Calu3 (cell line): ENCODE measurements at places on chromosomes 6 and 20.
A peak's percentile ranks its signal among the peaks of the same experiment; 100 is the strongest.

- no peak for DNase-seq
Measured at GRCh38 chr6:143233554-143234285, 173.0 kb downstream of the AIG1 start.

- no peak for DNase-seq
Measured at GRCh38 chr6:40362859-40363258, 224.3 kb downstream of the LRFN2 start.

- no peak for DNase-seq
Measured at GRCh38 chr6:132214716-132215115, 186.6 kb downstream of the MOXD1 start.

DNA sequence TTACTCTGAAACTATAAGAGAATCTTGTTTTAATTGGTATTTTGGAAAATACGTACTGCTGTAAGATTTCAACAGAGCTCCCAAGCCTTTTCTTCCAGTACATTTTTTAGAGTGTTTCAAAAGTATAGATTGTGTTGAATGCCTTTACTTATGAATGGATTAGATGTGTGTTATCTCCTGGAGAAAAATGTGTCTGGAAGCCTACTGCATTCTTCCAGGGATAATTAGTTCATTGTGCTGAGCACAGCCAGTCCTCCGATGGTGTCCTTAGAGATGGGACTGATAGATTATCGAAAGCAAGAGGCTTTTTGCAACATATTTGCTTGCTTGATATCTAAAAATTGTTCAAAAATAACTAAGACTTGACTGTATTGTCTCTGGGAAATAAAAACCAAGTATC lies 114.2 kb downstream of the PLEKHG1 start:
- no peak for DNase-seq

DNA sequence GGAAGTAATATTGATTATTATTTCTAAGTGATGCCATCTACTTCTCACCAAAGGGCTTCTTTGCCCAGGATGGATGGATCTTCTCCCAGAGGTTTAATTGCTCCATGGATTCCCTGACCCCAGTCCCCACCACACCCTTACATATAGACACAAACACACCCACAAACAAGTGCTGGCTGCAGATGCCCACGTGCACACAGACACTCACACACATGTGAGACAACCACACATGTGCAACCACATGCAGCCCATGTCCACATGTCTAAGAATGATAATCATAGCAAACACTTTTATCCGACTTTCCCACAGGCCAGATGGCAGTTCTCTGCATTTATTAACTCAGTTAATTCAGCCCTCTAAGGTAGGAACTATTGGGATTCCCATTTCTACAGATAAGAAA lies 44.2 kb downstream of the MAFB start:
- no peak for DNase-seq

DNA sequence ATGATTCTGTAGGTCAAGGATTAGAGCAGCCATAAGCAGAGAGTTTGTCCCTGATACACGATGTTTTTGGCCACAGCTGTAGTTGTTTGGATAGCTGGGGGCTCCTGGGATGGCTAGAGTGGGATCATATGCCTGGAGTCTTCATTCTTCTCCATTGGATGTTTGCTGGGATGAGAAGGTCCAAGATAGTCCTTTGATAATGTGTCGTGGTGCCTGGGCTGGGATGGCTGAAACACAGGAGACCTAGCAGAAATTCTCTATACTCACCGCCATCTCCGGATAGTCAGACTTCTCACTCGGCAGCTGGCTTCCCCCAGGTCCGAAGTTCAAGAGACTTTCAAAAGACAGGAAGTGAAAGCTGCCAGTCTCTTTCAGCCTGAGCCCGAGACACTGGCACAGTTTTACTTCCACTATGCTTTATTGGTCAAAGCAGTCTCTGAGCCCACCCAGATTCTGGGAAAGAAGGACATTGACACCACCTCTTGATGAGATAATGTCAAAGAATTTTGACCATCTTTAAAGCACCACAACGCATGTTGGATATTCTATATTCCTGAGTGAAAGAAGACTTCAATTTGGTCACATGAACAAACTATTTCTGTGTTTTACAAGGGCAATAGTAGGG lies 16.0 kb downstream of the MARCKS start:
- peak; percentile 64 for DNase-seq

DNA sequence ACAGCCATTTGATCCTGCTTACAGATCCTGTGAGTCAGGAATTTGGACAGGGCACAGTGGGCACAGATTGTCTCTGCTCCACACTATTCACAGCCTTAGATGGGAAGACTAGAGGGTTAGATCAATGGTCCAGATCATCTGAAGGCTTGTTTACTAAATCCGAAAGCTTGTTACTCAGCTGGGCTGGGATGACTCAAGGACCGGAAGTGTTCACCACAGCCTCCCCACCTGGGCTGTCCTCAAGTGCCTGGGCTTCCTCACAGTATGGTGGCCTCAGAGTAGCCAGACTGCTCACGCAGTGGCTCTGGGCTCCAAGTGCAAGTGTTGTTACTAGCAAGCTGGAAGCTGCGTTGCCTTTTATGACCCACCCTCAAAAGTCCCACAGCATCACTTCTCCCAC lies 75.4 kb upstream of the INSM1 start:
- DNase-seq: no peak

- DNase-seq: no peak
Measured at GRCh38 chr20:55103188-55103587, 627.8 kb downstream of the DOK5 start.

DNA sequence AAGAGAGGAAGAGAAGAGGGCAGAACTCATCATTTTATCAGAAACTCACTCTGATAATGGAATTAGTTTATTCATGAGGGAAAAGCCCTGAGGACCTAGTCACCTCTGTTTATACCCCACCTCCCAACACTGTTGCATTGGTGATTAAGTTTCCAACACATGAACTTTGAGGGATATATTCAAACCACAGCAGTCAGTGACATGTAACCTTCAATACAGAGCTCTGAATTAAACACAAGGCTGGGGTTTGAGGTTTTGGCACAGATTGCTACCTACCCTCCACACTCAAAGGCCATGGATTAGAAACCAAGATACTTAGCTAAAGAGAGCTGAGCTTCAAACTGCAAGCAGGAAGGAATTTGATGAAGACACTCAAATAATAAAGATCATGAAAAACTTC lies 48.5 kb upstream of the MOCS1 start:
- DNase-seq: no peak

GRCh38 chr6:109118337-109118736 lies 23.0 kb downstream of the CEP57L1 start:
- no peak for DNase-seq

DNA sequence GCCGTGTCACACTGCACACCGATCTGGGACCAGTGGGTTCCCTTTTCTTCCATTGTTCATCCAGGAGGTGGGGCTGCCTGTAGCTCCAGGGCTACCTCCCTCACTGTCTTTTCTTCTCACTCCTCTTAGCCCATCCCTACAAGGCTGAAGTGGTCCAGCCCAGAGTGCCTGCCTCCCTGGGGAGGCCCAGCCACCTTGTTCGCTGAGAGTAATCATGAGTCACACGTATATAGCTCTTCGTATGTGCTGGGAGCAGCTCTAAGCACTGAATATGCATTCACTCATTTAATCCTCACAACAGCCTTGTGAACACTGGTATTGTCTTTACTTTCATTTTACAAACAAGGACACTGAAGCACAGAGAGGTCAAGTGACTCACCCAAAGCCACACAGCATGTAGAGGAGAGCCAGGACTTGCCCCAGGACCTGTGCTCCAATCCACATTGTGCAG lies 14.7 kb upstream of the CCDC167 start:
- DNase-seq: no peak

DNA sequence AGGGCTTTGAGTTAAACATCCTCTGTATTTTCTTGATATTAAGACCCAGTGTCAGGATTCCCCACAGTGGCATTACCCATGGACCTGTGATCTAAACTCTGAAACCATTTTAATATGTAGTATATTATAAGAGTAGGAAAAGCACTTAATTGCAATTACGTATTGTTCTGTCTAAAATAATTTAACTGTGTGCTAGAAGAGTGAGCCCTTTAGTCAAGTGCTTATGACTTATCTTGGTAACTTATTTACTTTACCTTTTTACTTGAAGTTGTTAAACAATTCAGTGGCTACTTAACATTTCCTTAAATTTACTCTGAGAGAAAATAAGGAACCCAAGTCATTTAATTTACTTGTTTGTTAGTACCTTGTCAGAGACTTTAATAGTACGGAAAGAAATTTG lies 173.6 kb downstream of the CDKAL1 start:
- no peak for DNase-seq

DNA sequence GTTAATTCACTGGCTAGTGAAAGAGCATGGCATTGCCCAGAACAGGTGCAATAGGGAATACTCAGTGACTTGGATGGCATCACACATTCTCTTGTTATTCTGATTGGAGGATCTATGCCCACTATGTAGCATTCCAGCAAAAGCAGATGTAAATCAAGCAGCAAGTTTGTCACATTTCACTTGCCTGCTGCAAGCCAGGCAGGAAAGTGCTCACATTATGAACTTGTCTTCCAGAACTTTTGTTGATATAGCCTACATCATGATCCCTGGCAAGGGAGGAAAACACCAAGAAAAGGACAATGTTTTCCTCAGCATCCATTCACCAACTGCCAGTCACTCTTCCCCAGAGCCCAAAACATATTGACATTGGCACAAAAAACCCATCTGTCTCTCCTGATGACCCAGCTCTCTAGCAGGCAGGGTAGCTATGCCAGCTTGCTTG lies 77.8 kb downstream of the ARHGAP18 start:
- no peak for DNase-seq

DNA sequence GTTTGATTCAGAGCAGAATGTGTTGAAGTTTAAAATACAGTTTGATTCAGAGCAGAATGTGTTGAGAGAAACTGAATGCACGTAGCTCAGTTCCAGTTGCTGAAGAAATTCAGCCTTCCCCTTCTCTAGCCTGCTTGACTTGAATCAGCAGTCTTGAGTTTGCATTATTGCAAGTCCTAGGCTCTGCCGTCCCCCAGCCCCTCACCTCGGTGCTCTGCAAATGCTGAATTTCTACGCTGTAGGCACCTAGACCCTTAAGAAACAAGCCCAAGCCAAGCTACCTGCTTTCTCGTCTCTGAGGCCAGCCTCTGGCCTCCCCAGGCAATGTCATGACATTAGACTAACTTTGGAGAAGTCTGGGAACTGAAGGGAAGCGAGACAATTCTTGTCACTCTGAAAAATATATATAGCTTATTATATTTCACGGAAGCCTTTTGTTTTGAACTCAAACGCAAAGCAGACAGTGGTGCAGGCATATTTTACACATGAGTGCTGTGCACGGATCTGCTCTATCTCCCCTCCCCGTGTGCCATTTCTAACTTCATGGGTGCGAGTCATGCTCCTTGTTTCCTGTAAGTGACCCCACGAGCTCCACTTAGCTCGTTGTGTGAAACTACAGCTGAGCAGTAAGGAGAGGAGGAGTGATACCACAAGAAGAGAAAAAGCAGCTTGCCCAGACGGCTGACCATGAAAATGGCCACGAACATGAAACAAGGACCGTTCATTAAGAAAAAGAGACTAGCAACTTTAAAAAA lies 71.4 kb upstream of the DUSP22 start:
- DNase-seq: no peak

DNA sequence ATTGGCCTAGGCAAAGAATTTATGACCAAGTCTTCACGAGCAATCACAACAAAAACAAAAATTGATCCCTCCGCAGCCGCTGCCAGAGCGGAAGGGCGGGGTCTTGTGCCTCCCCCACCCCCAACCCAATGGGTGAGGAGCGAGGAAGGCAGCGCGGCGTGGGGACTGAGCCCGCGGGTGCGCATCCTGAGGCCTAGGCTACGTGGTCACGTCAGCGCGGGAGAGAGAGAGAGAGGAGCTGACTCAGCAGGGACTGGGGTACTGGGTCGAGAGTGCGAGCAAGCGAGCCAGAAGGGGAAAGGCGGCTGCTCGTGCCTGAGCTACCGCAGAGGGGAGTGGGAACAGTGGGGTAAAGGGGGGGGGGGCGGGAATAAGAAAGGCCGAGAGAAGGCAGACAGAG lies 90.1 kb upstream of the FERMT1 start:
- DNase-seq: no peak

- DNase-seq: no peak
Measured at GRCh38 chr20:37310951-37311350, 21.5 kb downstream of the MANBAL start.

DNA sequence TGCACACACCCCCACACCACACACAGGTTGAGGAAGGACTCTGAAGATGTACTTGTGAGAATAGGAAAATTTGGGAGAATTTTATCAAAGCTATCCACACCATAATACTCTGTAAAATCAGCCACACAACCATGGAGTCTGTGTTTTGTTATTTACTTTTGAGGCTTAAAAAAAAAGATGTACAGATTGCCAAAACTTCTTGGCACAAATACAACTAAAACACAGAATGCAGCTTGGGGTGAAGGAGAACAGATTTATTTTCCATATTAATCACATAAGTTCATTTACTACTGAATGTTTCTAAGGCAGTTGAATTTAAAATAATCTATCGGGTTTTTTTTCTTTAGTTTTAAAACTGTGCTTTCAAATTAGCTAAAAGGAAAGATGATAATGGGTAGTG lies 32.8 kb upstream of the KCNQ5 start:
- DNase-seq: no peak

- DNase-seq: peak; percentile 50
Measured at GRCh38 chr6:33840048-33840926, 36.5 kb upstream of the MLN start.

- DNase-seq: no peak
Measured at GRCh38 chr20:4881006-4881730, 120.1 kb downstream of the SLC23A2 start.

- peak; percentile 53 for DNase-seq
Measured at GRCh38 chr6:99241905-99242534, 107.5 kb downstream of the FAXC start.

DNA sequence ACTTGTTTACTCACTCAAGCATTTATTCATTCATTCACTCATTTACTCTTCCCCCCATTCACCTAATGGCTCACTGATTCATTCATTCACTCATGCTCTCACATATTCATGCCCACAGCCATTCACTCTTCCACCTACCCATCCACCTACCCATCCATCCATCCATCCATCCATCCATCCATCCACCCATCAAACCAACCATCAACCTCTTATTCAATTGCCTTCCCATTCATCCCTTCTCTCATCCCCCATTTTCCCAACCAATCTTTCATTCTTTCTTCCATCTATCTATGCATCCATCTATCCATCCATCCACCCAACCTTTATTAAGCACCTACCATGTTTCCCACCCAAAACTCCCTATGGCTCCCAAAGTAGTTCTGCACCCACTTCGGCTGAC lies 1.6 kb upstream of the ARHGAP40 start:
- DNase-seq: no peak

DNA sequence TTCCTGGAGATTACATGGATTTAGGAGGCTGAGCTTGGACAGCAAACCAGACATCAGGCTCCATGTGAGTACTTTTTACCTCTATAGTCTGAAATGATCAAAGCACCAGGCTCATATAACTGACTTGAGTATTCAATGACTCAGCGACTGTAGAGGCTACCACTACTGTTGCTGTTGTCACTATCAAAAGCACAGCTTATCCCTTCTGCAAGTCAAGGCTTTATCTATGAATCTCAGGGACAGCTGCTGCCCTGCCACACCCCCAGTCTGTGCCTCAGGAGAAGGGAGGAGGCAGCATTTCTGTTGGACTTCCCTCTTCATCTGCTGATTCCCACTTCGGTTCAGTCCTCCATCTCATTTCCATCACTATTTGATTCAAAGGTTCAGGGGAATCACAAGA lies 80.5 kb upstream of the CNR1 start:
- DNase-seq: no peak

GRCh38 chr20:36881888-36882287 lies 6.0 kb downstream of the TLDC2 start:
- peak; percentile 88 for DNase-seq

GRCh38 chr6:15392182-15392581 lies 146.3 kb downstream of the JARID2 start:
- DNase-seq: no peak
